ENCODE measurements at places on chromosomes 1 and 21.

DNA sequence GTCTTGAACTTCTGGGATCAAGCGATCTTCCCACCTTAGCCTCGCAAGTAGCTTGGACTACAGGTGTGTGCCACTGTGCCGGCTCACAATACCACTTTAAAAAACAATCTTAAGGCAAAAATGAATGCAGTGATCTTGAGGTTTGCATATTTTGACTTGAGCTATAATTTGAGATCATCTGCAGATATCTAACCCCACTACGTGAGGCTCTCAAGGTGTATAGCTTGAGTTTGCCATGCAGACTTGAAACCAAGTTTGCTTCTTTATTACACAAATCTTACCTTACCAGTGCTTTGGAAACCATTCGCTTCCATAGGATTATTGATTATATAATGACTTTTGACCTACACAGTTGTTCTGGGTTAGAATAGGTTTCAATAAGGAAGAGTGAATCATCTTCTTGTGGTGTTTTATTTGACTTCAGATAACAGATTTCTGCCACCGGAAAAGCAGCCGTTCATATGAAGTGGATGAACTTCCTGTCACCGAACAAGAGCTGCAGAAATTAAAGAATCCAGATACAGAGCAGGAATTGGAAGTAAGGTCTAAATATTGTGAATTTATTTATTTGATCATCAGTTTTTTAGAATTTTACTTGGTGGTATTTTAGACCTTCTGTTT lies 155.1 kb downstream of the VPS13D start:
- peak; percentile 60 for DNase-seq

DNA sequence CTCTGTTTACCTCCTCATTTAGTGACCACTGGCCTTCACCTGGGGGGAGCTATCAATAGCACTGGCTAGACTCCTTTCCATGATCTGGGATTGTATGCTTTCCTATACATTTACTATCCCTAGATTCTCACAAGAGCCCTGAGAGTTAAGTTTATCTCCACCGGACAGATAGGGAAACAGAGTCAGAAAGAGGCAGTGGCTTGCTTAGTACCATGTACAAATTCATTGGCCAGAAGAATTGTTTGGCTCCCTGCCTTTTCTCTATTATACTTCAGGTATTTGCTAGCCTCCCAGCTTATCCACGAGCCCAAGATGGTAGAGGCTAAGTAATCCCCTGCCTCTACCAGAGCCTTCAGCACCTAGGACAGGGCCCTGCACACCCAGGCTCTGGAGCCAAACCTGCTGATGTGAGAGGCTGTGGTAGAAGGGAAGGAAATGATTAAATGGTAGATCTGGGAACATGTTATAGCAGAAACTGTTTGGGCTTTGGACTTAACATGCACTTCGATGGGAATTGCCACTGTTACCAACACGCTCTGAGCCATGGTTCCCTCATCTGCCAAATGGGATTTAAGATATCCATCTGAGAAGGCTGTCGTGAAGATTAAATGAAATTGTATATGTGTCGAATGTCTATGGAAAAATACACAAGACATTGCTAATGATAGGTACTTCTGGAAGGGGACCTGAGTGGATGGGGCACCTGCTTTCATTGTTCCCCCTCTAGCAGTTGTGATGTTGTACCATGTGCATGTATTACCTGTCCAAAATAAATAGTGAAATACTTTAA lies 3.1 kb upstream of the BLACAT1 start:
- peak; percentile 27 for DNase-seq

DNA sequence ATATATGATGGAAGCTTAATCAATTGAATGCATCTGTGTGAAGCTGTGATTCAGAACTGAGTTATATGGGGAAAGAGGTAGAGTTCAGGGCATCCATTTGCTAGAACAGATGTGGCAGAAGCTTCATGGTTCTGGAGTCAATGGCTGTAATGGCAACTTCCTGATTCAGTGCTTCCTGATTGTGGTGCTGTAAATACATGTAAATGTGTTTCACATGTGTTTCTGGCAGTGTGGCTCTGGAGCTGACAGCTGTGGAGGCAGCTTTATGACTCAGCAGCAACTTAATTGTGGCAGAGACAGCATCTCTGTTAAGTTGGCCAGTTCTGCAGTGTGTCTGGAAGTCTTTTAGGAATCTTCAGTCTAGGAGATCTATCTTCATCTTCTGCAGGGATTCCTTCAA lies 226.6 kb upstream of the ZRANB2 start:
- DNase-seq: no peak

DNA sequence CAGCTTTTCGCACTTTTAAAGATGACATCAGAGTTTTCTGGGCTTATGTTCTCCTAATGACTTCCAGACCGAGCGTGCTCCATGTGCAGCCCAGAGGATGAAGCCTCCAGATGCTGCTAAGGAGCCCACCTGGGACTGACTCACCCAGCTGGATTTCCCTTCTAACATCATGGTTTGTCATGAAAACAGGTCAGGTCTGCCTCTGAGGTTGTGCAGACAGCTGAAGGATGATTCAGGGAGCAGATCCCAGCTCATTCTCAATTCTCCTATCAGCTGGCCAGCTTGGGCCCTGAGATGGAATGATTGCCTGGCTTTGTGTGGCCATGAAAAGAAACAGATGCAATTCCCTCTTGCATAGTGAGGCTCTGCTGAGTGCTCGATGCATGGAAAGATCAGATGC lies 123.9 kb upstream of the DUSP10 start:
- no peak for DNase-seq

DNA sequence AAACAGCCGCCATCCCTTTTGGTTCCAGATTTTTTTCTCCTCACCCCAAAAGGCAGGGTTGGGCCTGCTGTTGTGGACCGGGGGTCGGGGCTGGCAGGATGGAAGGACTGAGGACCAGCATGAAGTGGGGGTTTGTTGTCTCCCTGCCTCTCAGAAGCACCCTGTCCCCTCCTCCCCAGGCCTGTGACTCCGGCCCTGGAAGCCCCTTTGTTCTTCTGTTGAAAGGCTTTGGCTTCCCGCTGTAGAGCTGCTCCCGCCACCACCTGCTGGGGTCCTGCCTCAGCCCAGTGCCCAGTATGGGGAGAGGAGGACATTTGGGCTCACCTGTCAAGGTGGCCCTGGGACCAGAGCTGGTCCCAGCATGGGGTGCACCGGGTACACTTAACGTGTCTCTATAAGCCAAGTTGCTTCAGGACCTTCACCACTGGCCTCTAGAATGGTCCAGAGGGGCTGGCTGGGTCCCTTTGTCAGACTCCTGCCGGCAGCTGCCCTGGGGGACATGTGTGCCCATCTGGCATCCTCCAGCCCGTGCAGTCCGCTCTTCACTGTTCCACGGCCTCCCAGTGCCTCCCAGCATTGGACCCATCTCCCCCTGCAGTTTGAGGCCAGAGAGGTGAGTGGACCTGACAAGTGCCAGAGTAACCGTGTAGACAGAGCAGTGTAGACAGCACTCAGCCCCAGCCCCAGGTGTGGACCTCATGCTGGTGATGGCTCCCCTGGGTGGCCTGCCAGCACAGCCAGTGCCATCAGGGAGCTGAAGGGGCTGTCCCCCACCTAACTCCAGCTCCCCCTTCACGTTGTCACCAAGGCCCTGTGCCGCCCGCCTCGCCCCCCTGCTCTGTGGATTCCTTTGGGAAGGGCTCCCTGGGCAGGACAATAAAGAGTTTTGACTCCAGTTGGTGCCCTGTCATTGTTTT lies 6.1 kb upstream of the SYTL1 start:
- DNase-seq: no peak

GRCh38 chr21:41164981-41165655 lies 2.8 kb upstream of the BACE2 start:
- no peak for DNase-seq

- no peak for DNase-seq
Measured at GRCh38 chr1:171160639-171161354, 24.3 kb upstream of the FMO2 start.

- no peak for DNase-seq
Measured at GRCh38 chr1:235783148-235783776, 83.4 kb downstream of the LYST start.

- no peak for DNase-seq
Measured at GRCh38 chr1:164440232-164440631, 118.8 kb upstream of the PBX1 start.

All from CD4-positive, alpha-beta T cell treated with Interleukin-17A for 4 hours (primary cell).